ENCODE measurements at places on chromosomes 7 and 10. TPM values are rescaled to one million over a fixed set of nuclear protein-coding genes. Genes with fewer than 3 reads are reported as not detected.

C10orf105 gene
- not detected for total RNA-seq

AZGP1 gene
- 57.1 TPM for total RNA-seq

BAIAP2L1 gene
- 53.0 TPM for total RNA-seq

TDRD1 gene
- 0.92 TPM for total RNA-seq

FFAR4 gene
- not detected for total RNA-seq

SMKR1 gene
- total RNA-seq, result not detected

HGF gene
- 10.7 TPM for total RNA-seq

DNA sequence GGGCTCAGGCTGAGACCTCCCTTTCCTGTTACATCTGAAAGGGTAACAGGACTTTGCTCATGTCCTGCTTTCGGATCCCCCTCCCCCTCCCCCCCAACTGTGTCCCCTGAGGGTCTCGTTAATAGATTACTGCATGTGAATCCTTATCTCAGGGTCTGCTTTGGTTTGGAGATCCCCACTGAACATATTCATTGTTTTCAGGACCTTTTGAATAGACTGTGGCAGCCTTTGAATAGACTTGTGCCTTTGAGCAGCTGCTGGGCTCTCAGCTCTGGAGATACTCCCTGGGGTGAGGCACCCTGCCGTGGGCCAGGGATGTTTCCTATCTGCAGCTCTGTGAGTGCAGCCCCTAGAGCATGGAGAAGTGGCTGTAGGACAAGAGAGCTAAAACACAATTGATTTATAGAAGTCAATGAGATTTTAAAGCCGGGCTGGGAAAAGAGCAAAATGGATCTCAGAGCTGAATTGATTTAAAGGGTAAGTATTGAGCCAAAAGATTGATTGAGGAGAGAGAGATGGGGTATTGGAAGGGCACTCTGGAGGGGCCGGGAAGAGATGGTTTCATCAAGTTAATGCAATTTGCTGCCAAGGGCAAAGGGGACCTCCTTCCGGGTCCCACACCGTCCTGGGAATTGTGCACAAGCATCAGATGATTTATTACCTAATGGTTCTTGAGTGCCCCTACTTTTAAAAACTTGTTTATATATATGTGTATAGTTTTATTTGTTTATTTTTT is 9.9 kb downstream of the ARHGAP22 start:
- no peak overlapping the region for H3K4me3 ChIP-seq
- no peaks in the 10 kb centered on the region for H3K27me3 ChIP-seq
- H3K27ac ChIP-seq, result no peak overlapping the region
- DNase-seq, result no peak
- H3K36me3 ChIP-seq, result no peaks in the 10 kb centered on the region

GRCh38 chr7:41885078-41885477 is 182.2 kb upstream of the INHBA start:
- no peak for DNase-seq
- H3K4me1 ChIP-seq, result peaks cover 13% of the 10 kb centered on the region
- no peaks in the 10 kb centered on the region for H3K36me3 ChIP-seq

DNA sequence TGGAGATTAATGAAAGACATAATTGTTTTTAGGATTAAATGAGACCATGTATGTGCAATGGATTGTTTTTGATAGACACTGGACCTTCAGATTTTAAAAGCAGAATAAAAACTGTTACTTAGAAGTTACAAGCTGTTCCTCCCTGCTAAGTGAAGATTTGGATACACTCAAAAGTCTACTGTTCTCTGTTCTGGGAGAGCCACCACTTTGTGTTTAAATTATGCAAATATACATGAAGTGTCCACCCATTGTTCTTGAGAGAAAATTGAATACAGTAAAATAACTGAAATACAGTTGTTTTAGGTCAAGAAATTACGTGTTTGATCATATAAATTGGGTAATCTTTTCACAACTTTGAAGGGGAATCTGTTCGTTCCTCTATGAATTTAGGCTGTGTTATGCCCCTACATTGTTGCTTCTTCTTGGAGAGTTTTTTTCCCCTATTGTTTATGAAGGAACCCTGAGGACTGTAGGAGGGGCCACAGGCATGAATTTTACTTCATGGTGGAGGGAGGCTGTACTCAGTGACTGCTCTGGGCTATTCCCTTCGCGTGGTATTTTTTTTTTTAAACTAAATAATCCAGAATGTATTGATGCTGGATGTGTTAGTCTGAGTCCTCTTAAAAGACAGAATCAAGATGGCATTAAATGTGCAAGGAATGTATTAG is 18.6 kb upstream of the VCL start:
- H3K4me1 ChIP-seq, result peaks cover 7% of the 10 kb centered on the region
- no peak overlapping the region for H3K4me3 ChIP-seq
- no peak overlapping the region for H3K27ac ChIP-seq
- no peaks in the 10 kb centered on the region for H3K27me3 ChIP-seq

GRCh38 chr10:132033632-132034031 is 32.1 kb upstream of the JAKMIP3 start:
- H3K36me3 ChIP-seq, result no peaks in the 10 kb centered on the region
- H3K4me3 ChIP-seq, result no peak overlapping the region
- H3K27ac ChIP-seq, result no peak overlapping the region
- H3K4me1 ChIP-seq, result peaks cover 16% of the 10 kb centered on the region
- DNase-seq, result no peak

DNA sequence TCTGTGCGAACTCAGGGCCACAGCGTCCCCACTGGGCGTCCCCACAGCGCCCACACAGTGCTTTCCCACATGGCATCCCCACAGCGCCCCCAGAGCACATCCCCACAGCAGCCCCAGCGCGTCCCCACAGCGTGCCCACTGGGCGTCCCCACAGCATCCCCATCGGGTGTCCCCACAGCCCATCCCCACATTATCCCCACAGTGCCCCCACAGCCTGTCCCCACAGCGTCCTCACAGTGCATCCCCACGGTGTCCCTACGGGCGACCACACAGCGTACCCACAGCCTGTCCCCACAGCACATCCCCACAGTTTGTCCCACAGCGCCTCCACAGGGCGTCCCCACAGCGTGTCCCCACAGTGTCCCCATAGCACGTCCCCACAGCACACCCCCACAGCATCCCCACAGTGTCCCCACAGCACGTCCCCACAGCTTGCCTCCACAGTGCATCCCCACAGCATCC is 131.6 kb downstream of the ACTR3B start:
- no peaks in the 10 kb centered on the region for H3K4me1 ChIP-seq
- no peak overlapping the region for H3K4me3 ChIP-seq
- H3K27me3 ChIP-seq, result peaks cover 8% of the 10 kb centered on the region
- no peaks in the 10 kb centered on the region for H3K36me3 ChIP-seq
- H3K27ac ChIP-seq, result no peak overlapping the region
- no peak for DNase-seq

DNA sequence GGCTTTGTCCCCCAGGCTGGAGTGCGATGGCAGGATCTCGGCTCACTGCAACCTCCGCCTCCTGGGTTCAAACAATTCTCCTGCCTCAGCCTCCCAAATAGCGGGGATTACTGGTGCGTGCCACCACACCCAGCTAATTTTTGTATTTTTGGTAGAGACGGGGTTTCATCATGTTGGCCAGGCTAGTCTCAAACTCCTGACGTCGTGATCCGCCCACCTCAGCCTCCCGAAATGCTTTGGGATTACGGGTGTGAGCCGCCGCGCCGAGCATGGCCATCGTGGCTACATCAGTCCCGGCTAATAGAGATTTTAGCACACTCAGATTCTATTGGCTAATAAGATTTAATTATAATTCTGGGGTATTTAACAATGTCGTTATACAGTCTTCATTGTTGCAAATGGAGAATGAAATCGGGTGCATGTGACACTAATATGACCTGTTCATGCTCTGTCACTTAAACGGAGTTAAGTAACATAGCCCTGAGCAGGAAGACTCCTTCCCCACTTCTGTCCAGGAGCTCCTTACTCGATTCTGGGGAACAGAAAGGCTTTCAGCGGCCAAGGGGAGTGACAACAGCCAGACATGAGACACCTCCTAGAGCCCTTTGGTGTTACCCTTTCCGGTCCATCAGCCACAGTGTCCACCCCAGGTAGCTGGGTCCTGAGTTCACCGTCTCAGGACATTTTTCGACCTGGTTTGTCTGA is 40.9 kb upstream of the FAM20C start:
- H3K36me3 ChIP-seq, result no peaks in the 10 kb centered on the region
- H3K4me1 ChIP-seq, result peaks cover 12% of the 10 kb centered on the region
- no peak overlapping the region for H3K4me3 ChIP-seq
- DNase-seq, result no peak
- no peaks in the 10 kb centered on the region for H3K27me3 ChIP-seq

- peak overlapping the region; percentile 63 for H3K4me3 ChIP-seq
- peaks cover 16% of the 10 kb centered on the region for H3K27me3 ChIP-seq
- H3K4me1 ChIP-seq, result peaks cover 23% of the 10 kb centered on the region
- peak; percentile 69 for DNase-seq
These were observed 1.8 kb downstream of the TNRC18 start for GRCh38 chr7:5421714-5422395.

DNA sequence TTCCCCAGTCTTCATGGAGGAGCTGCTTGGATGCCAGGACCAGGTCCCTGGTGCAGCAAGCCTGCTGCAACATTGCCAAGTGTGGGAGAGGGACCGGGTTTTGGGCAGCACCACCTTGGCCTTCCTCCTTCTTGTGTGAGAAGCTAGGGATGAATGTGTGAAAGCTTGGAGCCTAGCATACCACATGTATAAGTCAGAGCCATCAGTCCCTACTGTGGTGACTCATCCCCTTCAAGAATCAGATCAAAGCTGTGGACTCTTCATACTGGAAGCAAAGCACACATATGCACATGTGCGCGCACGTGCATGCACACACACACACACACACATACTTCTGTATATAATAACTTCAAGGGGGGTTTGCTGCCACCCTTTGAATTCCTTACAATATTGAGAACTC is 527.8 kb downstream of the LRMDA start:
- no peak overlapping the region for H3K4me3 ChIP-seq
- DNase-seq, result no peak
- H3K36me3 ChIP-seq, result no peaks in the 10 kb centered on the region
- no peaks in the 10 kb centered on the region for H3K27me3 ChIP-seq
- no peak overlapping the region for H3K27ac ChIP-seq

GRCh38 chr7:33900501-33900900 is 4.8 kb upstream of the BMPER start:
- no peaks in the 10 kb centered on the region for H3K36me3 ChIP-seq
- no peak for DNase-seq
- H3K4me3 ChIP-seq, result no peak overlapping the region
- peaks cover 23% of the 10 kb centered on the region for H3K4me1 ChIP-seq
- H3K27ac ChIP-seq, result no peak overlapping the region

DNA sequence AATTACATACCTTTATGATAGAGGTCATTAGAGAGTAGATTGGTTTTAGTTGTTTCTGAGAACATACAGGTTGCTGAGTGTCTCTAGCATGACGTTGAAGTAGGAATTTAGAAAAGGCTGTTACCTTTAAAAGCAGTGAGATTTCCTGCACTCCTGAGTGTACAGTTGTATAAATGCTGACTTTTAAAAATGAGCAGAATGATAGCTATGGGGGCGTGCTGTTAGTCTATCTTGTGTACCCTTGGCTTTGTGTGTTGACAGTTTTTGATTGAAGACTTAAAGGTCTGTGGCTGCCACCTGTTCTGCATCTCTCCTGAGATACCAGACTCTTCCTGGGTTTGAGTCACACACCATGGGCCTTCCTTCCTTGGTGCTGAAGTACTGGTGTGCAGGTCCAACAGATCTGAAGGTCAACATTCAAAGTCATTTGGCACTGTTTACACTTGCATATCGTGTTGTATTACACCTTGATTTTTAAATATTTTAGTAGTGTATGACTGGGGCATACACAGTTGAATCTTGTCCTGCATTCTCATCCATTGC is 23.8 kb downstream of the DNAJB6 start:
- H3K4me1 ChIP-seq, result peaks cover 62% of the 10 kb centered on the region
- no peak overlapping the region for H3K4me3 ChIP-seq
- H3K36me3 ChIP-seq, result peaks cover 50% of the 10 kb centered on the region
- H3K27me3 ChIP-seq, result no peaks in the 10 kb centered on the region
- no peak overlapping the region for H3K27ac ChIP-seq

GRCh38 chr10:124308056-124308645 is 110.6 kb downstream of the OAT start:
- no peak overlapping the region for H3K4me3 ChIP-seq
- no peaks in the 10 kb centered on the region for H3K4me1 ChIP-seq
- no peaks in the 10 kb centered on the region for H3K27me3 ChIP-seq
- H3K36me3 ChIP-seq, result no peaks in the 10 kb centered on the region
- no peak overlapping the region for H3K27ac ChIP-seq

- no peaks in the 10 kb centered on the region for H3K27me3 ChIP-seq
- H3K4me3 ChIP-seq, result no peak overlapping the region
- DNase-seq, result no peak
- peak overlapping the region; percentile 8 for H3K27ac ChIP-seq
- peaks cover 19% of the 10 kb centered on the region for H3K4me1 ChIP-seq
- peaks cover 4% of the 10 kb centered on the region for H3K36me3 ChIP-seq
These were observed 82.6 kb downstream of the CPEB3 start for GRCh38 chr10:92208157-92208720.

- no peaks in the 10 kb centered on the region for H3K4me1 ChIP-seq
- no peak for DNase-seq
- peaks cover 6% of the 10 kb centered on the region for H3K36me3 ChIP-seq
- H3K4me3 ChIP-seq, result no peak overlapping the region
These were observed 31.3 kb downstream of the ZNF783 start for GRCh38 chr7:149293338-149293737.

GRCh38 chr10:106967452-106967851 is 197.1 kb downstream of the SORCS1 start:
- no peaks in the 10 kb centered on the region for H3K27me3 ChIP-seq
- H3K4me3 ChIP-seq, result no peak overlapping the region
- no peaks in the 10 kb centered on the region for H3K4me1 ChIP-seq
- no peaks in the 10 kb centered on the region for H3K36me3 ChIP-seq
- no peak overlapping the region for H3K27ac ChIP-seq

DNA sequence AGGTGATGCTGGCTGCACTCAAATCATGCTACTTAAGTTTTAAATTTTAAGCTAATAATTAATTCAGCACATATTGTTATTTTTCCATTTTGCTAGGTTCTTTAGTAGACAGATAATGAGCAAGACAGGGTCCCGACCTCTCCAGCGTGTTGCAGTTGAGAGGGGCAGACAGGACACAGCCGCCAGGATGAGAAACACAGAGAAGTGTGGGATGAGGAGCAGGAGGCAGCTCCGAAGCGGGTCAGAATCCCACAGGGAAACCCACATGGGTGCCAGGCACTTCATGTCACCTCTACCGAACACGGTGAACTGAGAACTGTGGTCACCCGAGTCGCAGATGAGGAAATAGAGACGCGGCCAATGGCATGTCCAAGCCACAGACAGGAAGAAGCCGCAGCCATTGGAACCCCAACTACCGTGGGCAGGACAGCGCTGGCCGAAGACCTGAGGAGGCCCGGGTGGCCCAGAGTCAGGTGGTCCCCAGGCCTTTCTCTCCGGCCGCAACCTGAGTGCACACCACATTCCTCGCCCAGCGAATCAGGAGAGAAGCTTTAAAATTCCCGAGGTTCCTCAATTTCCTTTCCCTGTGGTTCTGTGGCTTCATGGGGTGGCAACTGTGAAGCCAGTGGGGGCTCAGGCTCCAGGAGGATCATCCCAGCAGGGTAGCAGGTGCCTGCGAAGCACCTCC is 213.0 kb downstream of the DNAJB6 start:
- no peaks in the 10 kb centered on the region for H3K4me1 ChIP-seq
- peaks cover 60% of the 10 kb centered on the region for H3K36me3 ChIP-seq
- H3K4me3 ChIP-seq, result no peak overlapping the region
- H3K27ac ChIP-seq, result no peak overlapping the region

Measured in stomach (tissue), 19 donors.